ENCODE measurements at places on chromosomes 13 and 19.

DNA sequence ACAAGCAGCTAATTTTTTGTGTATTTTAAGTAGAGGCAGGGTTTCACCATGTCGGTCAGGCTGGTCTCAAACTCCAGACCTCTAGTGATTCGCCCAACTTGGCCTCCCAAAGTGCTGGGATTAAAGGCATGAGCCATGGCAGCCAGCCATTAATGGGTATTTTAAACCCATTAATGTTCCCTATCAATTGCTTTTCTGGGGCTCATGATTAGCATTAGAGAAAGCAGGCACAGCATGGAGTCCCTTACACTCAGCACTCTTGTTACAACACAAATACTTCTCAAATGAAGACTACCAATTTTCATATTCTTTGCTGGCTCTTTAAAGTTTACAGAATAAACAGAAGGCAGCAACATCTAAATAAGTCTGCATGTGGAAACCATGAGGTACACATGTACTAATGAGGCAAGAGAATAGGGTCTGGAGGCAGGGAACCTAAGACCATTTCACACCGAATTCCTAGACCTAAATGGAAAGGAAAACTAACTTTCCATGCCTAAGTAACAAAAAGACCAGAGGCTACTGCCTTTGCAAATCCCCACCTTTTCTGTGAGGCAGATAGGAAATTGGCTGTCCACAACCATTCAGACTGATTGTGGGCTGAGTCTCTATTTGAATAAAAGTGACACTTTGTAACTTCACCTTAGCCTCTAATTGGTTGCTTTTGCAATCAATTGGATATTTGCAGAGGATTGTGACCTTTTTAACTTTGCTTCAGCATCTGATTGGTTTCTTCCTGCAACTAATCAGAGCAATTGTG is 21.2 kb downstream of the ZNF675 start:
- DNase-seq: no peak

DNA sequence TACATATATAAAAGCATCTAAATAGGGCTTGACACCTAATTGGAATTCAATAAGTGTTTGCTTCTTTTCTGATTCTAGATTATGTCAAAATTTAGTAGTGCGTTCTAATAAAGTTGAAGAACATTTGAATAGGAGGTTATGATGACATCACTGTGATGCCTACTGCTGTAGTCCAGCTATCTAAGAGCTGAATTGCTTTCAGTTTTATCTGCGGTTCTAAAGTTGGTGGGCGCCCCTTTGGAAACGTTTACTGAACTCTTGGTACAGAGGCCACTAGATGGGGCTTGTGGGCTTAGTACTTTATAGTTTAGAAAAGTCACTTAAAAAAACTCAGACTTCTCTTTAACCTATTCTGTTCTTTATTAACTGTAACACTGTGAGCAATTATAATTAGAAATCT is 776.9 kb downstream of the GPC5 start:
- DNase-seq: no peak

DNA sequence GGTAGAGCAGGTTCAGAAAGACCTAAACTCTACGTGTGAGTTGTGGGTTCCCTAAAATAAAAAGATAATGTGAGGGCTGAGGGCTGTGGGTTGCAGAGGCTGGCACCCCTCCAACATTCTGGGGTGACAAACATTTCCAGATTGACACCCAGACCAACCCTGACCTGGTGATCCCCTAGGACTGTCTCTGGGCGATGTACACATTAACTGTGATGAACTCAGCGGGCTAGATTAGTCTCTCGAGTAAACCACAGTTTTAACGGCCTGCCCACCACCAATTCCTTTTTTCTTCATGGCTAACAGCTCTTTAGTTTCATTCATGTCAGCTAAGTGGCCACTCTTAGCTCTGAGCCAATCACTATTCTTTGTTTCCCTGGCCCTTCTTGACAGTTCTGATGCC is 24.8 kb downstream of the SIAH3 start:
- no peak for DNase-seq

DNA sequence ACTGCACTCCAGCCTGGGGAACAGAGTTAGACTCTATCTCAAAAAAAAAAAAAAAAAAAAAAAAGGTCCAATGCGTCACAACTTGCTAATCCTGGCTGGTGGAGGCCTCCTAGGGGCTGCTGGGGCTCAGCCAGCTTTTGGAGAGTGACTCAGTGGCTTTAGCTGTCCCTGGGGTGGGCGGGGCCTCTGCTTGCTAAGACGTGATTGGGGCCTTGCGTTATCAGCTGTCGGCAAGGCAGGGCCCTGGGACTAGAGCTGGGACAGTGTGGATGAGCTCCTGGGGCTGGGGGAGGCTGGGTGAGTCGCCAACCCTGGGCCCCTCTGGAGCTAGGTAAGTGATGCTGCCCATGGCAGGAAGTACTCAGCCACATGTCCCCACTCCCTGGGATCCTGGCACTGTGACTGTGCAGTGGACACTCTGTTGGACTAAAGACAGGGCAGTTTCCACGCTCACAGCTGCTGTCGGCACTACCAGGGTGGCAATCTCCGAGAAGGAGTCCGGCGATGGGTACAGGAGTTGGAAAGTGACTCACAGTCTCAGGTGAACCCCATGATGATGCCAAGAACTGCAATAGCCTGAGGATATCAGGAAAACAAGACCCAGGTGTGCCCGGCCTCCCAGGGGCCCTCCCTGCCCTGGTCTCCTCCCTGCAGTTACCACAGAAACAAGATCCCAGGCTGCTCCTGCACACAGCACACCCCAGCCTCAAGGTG is 32.2 kb downstream of the F2RL3 start:
- no peak for DNase-seq

DNA sequence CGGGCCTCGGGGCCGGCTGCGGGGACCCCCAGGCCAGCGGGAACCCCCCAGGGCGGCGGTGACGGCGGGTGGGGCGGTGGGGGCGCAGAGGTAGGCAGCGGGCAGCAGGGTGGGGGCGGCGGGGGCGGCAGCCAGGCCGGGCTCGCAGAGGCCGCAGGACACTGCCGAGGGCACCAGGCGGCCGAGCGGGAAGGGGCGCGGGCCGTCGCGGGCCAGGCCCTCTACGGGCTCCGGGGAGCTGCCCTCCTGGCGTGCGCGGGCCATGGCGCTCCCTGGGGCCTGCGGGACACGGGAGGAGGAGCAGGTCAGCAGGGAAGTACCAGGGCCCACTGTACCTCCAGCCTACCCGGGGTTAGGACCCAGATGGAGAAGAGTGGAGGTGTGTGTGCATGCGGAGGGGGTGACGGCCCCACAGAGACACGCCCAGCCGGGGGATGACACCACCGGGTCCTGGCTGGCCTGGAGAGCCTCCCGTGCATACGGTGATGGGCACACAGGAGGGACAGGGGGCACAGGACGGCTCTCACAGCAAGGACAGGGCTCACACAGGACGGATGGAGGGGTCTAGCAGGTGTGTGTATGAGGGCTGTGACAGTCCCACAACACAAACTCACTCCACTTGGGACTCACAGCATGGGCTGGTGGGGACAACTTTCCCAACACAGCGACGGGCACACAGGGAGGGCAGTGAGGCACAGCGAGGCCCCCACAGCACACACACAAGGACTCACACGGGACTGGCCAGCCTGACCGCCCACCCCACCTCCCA is 2.6 kb downstream of the BBC3 start:
- DNase-seq: peak; percentile 44

DNA sequence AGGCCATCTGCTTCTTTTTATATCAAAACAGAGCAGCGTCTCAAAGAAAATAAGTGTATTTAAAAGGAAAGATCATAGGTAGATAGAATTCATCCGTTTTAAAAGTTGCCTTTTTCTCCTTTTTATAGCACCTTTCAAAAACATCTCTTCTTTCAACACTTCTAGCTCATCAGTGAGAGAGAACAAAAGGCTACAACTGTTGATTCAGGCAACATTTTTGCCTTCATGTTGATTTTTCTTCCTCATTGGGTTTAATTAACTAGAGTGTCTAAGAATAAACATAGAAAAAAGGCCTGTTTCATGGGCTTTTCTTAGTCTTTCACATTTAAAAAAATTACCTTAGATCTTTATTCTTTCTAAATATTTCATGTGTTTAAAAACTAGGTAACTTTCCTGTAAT is 13.6 kb downstream of the COL4A2 start:
- DNase-seq: no peak

- no peak for DNase-seq
These were observed 511.8 kb upstream of the NBEA start for GRCh38 chr13:34430294-34430693.

DNA sequence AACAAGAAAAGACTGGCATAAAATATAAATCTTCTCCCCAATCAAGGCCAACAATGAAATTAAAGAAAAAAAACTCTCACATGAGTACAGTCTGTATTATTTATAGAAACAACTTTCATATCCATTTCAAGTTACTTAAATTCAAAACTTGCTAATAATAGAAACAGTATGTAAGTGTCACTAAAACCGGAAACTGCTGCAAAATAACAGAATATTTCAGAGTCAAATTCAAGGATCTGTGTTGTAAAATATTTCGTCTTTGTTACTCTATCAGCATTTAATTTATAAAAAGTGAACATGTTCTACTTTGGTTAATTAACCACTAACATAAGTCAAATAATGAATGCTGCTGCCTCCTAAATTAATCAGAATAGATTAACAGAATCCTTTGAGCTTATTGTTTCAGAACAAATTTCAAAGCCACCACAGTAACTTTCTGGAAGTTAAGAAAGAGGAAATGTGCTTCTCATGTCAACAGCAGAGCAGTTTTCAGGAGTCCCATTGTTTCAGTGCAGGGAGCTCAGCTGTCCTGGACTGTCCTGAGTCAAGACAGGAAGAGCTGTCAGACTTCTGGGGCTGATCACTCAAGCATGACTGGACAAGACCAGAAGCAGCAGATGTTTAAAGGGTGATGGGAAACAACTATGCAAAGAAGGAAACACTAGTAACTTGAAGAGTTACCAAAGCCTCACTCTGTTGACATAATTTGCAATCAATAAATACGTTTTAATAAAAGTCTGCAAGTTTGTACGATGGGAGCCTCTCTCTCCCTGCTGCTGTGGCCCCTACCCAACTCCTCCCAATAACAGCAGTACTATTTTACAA is 76.9 kb downstream of the FOXO1 start:
- DNase-seq: no peak

DNA sequence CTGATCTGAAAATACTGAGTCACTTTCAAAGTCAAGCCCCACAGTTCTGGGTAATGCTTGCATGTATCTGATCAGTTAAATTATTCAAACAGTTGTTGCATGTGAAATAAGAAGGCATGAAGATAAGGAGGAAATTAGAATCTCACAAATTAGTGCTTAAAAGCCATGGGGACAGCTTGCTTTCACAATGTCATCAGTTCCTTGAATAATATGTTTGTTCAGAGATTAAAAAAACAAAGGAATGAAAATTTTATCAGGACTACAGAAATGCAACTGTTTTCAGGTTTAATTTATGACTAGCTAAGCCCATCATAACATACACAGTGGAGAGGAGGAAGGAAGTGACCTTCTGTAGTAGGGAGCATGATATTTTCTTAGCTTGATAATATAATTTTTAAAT is 150.1 kb downstream of the OXGR1 start:
- DNase-seq: no peak

DNA sequence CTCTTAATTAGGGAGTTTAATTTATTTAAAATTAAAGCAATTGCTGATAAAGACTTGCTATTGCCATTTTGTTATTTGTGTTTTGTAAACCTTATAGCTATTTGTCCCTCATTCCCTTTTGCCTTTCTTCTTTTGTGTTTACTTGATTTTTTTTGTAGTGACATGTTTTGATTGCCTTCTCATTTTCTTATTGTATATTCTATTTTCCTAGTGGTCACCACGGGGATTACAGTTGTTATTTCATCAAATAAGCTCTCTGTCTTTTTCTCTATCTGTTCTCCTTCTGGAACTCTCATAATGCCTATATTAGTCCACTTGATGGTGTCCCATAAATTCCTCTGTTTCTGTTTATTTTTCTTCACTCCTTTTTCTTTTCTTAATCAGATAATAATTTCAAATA is 64.4 kb upstream of the FRY start:
- DNase-seq: no peak

DNA sequence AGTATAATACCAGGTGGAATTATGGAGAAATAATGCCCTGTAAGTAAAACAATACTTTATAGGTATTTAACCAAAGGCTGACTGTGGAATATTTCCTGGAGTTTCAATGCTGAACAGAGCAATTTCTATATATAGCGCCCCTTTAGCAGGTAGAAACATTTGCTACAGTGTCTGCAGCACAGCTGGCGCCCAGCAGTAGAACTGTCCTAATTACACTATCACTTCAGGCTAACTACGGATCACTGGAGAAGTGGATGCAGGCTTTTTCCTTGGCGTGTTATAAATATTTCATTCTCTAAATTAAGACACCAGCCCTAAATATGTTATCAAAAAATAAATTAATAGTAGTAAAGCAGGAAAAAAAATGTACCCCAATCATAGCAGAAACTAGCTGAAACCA is 3.1 kb downstream of the SHISA2 start:
- no peak for DNase-seq

- DNase-seq: no peak
These were observed 533 bp upstream of the DCAF15 start for GRCh38 chr19:13951799-13952153.

DNA sequence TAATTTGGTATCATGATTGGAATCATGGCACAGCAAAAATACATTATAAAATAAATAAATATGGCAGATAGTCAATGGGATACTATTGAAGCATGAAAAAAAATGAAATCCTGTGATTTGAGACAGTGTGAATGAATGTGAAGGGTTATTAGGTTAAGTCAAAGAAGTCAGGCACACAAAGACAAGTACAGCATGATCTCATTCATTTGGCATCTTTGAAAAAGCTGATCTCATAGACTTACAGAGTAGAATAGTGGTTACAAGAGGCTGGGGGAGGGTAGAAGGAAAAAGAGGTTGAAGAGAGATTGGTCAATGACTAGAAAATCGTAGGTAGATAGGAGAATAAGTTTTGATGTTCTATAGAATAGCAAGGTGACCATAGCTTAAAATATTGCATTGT is 295.1 kb upstream of the SLITRK5 start:
- DNase-seq: no peak

- no peak for DNase-seq
These were observed 1608.8 kb upstream of the PCDH20 start for GRCh38 chr13:63024458-63024857.

- DNase-seq: no peak
These were observed 7.7 kb upstream of the LGALS7 start for GRCh38 chr19:38781058-38781457.

DNA sequence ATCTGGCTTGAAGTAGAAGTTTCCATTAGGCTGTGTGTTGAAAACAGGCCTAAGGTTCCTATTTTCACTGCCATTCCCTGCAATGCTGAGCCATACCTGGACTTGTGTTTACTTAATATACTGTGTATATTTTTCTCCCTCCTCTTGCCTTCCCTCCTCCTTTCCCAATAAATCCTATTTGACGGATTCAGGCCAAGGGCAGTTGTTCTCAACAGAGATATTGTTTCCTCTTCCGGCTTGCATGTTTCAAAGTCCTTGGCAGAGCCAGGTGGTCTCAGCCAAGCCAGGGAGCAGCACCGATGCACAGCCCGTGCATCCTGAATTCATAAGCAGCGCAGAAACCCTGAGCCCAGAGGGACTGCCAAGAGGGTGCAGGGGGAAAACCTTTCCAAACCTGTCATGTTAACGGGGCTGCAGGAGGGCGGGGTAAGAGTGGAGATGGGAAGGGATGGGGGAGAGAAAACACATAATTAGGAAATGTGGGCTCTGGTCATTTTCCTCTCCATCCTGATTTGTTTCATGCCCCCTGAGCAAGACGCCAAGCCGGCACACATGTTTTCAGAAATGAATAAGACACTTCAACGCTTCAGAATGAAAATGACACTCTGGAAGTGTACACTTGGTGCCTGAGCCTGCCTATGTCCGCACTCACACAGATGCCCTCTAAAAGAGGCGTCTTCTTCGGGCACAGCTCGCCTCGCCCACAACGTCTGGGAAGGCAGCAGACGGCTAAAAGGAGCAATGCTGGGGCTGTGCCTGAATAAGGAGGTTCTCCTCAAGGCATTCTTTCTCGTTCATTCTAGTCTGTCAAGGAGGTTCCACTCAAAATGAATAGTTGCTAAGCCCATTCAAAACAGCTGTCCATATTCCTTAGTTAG is 149.3 kb upstream of the UBL3 start:
- no peak for DNase-seq

Measured in CD4-positive, alpha-beta T cell treated with Interleukin-6 at 100 ng/mL for 8 hours (primary cell).